Fibroblast of skin of scalp (primary cell): ENCODE measurements at places on chromosomes 7 and 10.

- DNase-seq, result no peak
Observed at GRCh38 chr10:8221451-8221850, 167.0 kb downstream of the GATA3 start.

DNA sequence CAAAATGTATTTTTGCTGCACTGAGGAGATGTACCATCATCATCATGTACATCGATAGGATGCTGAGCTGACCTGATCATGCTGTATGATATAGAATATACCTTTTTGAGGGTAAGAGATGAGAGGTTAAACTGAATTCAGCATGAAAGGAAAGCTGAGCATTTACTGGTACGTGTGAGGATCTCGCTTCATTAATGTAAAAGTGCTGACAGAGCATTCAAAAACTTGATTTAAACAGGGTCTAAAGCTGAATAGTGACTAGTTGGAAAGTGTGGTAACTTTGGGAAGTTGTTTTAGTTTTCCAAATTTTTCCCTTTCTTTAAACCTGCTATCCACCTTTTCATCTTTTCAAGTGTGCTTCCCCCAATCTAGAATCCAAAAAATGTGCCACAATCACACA lies 28.5 kb upstream of the COL1A2 start:
- DNase-seq, result no peak

GRCh38 chr7:66466081-66466600 lies 162.5 kb upstream of the KCTD7 start:
- no peak for DNase-seq

DNA sequence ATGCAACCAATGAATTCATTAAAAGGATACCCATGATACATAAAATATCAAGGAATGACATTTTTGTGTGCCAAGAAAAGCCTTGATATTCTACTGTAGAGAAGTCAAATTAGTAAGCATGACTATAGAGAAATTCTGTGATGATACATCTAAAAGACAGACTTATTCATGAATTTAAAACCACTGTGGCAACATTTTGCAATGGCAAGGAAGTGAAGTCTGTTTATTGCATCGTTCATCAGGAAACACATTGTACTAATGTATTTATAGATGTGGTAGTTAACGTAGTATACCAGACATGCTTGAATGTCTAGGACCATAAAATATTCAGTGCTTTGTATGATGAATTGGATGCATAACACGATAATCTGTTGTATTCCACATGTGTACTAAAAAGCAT lies 9.3 kb upstream of the CLEC5A start:
- DNase-seq, result no peak

DNA sequence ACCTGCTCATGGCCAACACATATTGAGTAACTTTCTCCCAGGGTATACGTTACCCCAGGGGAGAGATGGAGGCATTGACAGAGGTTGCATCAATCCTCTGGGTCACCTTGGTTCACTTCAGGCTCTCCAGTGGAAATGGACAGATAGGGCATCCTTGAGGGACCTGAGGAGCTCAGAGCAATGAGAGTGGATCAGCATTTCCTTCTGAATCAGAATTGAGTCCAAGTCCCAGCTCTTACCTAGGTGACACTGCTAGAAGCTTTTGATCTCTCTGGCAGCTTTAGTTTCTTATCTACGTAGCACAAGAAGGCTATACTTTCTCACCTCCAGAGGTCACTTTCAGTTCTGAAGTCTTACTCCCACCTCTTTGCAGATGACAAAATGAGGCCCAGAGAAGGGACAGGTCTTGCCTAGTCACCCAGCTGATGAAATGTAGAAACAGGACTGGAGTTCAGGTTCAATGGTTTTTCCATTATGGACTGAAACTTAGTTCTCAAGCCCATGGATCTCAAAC lies 35.2 kb downstream of the PANK1 start:
- no peak for DNase-seq
